ENCODE measurements at places on chromosomes 13 and 19.

- DNase-seq: peak; percentile 9
Measured at GRCh38 chr13:113489549-113490495, 689 bp downstream of the DCUN1D2 start.

DNA sequence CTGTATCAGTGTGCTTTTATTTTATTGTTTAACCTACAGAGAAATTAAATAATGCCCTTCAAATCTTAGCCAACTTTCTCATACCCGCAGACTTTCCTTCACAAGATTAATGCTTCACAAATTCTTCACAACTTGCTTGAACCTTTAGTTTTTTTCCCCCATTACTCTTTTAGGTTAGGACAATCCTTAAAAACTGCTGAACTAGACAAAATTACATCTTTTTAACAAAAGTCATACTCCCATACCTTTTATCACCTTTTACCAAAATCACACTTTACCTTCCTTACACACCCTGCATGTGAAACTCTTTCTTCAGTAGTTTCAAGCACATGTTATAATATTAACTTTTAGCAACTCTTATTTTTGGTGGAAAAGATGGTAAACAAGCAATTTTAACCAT, 58.5 kb downstream of the SCGB2B2 start:
- DNase-seq: no peak

DNA sequence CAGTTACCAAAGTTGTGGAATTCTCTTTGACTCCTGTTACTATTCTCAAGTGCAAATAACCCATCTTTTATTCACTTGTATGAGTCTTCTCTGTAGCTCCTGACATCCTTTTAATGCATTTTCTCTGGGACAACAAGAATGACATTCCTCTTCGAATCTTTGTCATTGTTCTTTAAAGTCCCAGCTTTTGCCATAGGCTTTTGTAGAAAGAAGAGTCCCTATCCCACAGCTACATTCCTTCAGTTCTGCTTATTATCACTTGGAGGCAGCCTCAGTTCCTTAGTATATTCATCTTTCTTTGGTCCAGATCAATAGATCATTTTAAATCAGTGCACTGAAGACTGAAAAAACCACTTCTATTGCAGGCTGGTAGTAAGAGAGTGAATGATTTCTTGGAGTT, 560.2 kb downstream of the DACH1 start:
- DNase-seq: no peak

GRCh38 chr13:79393564-79394249, 12.3 kb downstream of the RBM26 start:
- peak; percentile 62 for DNase-seq

GRCh38 chr13:50080203-50080910, 65.1 kb downstream of the KCNRG start:
- no peak for DNase-seq

GRCh38 chr19:41792513-41793413, 3.6 kb upstream of the CEACAM3 start:
- peak; percentile 72 for DNase-seq

DNA sequence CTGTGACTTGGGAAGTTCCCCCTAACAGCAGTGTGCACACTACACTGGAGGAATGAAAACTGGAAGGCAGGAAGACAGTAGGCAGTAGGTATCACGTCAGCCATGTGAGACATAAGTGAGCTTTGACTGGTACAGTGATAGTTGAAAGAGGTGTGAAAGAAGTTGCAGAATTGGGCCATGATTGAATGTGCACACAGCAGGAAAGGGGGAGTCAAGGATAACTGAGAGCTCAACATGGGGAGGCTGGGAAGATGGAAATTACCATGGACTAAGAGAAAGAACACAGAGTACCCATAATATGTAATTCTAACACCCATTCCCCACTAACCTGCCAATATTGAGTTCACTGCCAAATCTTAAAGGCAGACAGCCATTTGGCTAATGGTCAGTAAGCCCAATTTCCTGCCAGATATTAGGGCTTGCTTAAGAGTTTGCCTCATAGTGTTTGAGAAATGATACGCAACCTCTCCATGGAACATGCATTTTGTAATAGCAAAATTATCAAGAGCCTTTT, 321.7 kb downstream of the DCT start:
- DNase-seq: no peak

DNA sequence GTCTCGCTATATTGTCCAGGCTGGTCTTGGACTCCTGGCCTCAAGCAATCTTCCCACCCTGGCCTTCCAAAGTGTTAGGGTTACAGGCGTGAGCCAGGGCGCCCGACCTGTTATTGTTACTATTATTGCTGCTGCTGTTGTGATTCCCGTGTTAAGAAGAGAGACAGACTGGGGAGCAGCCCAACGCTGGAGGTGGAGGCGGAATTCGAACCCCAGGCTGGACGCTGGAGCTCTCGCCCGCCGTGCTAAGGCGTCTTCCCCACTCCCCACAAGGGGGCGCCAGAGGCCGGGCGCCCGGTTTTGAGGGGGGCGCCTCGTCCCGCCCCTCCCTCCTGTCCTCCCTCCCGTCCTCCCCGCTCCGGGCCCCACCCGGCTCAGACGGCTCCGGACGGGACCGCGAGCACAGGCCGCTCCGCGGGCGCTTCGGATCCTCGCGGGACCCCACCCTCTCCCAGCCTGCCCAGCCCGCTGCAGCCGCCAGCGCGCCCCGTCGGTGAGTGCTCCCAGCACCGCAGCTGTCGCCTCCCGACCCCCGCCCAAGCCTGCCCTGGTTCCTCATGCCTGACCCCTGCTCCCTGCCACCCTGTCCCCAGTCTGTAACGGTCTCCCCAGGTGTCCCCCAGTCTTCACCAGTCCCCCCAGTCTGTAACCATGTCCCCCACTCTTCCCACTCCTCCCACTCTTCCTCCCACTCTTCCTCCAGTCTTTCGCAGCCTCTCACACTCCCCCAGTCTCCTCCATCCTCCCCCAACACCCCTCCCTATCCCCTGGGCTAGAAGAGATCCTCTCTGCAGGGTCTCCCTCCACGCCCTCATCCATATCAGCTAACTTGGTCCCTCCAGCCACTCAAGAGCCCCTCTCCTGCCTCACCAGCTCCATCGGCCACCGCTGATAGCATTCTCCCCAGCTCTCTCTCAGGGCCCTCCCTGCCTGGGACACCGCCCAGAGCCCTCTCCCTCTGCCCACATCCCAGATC, at the start of gene EHD2:
Gene EHD2 (plus strand): TSS at position 377 of the 976 bp plus-strand sequence. CDS start 3,191 bp downstream, outside the sequence.
- DNase-seq: peak; percentile 80

GRCh38 chr19:10069046-10069445, 17.1 kb upstream of the SHFL start:
- no peak for DNase-seq

- no peak for DNase-seq
Measured at GRCh38 chr19:3982701-3983541, 2.3 kb downstream of the EEF2 start.

DNA sequence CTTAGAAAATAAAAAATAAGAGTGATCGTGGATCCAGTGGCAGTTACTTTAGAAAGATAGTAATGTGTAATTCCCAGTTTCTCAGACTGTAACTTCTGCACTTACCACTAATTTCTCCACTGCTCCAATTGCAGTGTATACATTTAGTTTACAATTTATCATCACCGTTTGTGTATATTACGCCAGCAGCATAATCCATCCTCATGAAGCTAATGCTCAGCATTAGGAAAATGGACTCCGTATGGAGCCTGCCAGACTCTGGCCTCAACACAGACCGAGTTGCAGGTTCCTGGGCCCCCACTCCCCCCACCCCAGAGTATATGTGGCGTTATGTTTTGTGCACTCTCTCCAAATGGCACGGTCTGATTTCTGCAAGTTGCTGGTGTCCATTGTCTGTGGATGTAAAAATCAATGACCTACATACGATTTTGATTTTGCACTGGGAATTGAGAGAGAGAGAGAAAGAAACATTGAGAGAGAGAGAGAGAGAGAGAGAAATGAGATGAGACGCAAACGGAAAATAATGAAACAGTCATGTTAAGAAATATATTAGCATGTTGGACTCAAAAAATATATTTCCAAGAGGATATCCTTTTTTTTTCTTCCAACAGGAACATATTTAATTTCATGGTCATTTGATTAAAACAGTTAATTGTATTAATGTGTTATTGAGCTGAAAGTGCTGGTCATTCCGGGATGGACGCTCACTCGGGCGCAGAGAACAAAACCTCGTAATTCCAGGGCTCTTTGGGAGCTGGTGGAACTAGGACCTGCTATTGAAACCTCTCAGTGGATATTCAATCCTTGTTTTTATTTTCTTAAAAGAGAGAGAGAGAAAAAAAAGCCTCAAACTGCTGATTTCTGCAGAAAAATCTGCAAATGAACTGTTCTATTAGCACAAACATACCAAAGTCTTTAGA, 278.8 kb downstream of the TSHZ3 start:
- no peak for DNase-seq

- DNase-seq: no peak
Measured at GRCh38 chr13:77118134-77118533, 91.2 kb upstream of the FBXL3 start.

DNA sequence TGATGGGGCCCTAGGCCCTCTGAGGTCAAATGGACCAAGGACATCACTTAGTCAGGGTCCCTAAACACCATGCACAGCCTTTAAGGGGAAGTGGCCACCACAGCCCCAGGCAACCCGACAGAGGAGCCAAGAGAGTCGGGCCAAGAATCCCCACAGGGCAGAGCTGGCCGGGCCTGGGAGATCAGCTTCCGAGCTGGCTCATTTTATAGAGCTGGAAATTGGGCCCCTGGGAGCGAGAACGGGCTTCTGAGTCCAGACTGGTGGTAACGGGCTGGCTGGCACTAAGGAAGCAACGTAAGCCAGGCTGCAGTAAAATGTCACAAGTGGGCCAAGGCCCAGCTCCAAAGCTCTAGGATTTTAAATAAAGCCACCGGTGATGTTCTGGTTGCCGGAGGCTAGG, 51.1 kb downstream of the HSPH1 start:
- no peak for DNase-seq

DNA sequence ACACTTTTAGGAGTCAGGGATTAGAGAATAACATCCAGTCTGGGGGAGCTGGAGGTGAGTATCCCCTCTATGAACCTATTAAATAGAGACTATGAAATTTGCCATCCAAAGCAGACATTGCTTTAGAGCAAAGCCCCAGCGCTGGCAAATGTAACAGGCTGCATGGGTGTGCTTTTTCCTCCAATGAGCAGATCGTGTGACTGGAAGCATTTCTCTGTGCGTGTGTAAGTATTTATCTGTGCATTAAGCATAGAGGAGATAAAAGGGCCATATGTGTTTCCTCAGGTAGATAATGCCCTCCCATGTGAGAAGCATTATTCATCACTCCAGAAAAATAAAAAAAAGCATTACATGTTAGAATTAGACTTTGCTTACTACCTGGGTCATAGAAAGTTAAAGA, 924 bp downstream of the TNFSF13B start:
- no peak for DNase-seq

GRCh38 chr19:36638862-36639510, 27.7 kb downstream of the ZNF461 start:
- no peak for DNase-seq

DNA sequence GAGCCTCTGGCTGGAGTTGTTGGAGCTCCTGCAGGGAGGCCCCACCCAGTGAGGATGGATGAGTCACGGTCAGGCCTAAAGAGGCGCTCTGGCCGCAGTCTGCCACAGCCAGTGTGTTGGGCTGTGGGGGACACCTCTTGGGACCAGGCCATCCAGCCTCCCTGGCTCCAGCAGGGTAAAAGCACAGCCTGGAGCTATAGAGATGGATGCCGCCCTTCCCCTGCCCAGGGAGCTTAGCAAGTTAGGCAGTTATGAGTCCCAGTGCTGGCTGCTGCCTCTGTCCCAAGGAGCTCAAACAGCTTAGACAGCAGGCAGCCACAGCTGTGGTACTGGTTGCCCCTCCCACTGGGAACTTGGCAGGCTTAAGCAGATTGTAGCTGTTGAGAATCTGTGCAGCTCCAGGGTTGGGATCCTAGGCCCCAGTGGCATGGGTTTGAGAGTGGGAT, 100.9 kb downstream of the NDFIP2 start:
- DNase-seq: no peak

GRCh38 chr13:110562696-110563462, 1.4 kb upstream of the RAB20 start:
- DNase-seq: no peak

DNA sequence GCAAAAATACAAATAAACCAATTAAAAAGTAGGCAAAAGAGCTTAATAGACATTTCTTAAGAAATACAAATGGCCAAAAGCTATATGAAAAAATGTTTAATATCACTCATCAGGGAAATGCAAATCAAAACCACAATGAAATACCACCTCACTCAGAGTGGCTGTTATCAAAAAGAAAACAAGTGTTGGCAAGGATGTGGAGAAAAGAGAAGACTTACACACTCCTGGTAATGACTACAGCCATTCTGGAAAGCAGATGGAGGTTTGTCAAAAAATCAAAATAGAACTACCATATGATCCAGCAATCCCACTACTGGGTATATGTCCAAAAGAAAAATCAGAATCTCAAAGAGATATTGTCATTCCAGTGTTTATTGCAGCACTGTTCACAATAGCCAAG, 223.5 kb upstream of the SLC10A2 start:
- no peak for DNase-seq

- no peak for DNase-seq
Measured at GRCh38 chr13:31929031-31929770, 102.4 kb upstream of the FRY start.

DNA sequence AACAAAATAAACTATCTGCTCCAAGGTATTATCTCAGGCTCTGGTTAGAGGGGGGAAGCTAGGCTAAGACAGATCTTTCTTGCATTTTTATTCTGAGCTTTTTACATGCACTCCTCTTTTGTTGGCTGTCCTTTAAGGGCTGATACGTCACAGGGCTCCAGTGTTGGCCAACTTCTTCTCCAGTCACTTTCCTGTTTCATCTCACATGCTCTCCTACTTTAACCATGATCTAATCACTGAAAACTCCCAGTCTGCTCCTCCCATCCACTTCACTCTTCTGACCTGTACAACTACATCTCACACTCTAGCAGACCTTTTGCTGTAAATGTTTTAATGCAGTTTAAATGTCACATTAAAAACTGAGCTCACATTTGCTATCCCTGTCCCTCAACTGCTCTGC, 510.0 kb upstream of the KLF12 start:
- no peak for DNase-seq

GRCh38 chr19:15525291-15525690, 17.0 kb downstream of the CYP4F22 start:
- no peak for DNase-seq

- no peak for DNase-seq
Measured at GRCh38 chr13:59537500-59537899, 626.2 kb downstream of the DIAPH3 start.

DNA sequence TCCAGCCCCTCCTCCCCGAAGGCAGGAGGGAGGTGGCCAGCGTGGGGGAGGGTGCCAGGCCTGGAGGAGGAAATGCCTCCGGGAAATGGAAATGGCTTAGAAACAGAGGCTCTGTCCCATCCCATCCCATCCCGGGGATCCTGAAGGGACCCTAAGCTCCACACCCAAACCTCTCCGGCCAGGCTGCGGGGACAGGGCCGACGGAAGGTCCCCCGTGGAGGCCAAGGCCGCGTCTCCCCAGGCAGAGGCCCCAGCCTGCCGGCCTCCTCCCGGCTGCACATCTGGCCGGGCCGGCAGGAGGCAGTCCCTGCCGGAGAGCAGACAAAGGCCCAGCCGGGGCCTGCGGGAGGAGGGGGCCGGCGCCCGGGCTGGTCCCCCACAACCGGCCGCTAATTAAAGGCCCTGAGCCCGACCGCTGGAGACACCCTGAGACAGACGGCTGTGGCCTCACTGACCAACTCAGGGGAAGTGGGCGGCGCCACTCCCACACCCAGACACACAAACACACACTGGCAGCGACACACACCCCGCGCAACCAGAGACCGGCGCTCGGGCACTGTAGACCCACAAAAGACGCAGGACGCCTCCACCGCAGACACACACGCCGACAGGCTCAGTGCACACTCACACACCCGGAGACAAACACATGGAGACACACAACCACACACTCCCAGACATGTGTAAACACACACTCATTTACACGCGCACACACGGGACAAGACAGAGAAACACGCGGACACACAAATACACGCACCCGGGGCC, 1.1 kb downstream of the ADAMTS10 start:
- peak; percentile 53 for DNase-seq
